ENCODE measurements at places on chromosomes 6 and 20. TPM values are rescaled to one million over a fixed set of nuclear protein-coding genes. Genes with fewer than 3 reads are reported as not detected.

TTPAL gene
- 11.8 TPM for total RNA-seq

DNA sequence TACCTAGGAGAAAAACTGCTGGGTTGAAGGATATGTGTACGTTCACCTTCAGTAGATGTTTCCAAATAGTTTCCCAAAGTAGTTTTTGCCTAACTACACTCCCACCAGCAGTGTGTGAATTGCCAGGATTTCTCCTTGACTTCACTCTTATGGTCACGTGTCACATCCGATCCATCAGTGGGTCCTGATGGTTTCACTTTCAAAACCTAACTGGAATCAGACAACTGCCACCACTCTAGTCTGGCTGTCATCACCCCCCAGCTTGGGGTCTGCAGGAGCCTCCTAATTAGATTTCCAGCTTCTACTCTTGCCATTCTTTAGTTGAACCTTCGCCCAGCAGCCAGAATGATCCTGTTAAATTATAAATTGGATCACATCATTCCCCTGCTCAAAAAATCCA lies 8.5 kb upstream of the SLC12A5 start:
- no peaks in the 10 kb centered on the region for H3K4me1 ChIP-seq
- DNase-seq = no peak

- H3K27ac ChIP-seq = no peak overlapping the region
- no peak for DNase-seq
- H3K4me1 ChIP-seq = peaks cover 2% of the 10 kb centered on the region
- no peak overlapping the region for H3K4me3 ChIP-seq
- no peaks in the 10 kb centered on the region for H3K27me3 ChIP-seq
Observed at GRCh38 chr6:71103130-71103529, 146.3 kb upstream of the B3GAT2 start.

- H3K4me1 ChIP-seq = no peaks in the 10 kb centered on the region
- H3K27ac ChIP-seq = no peak overlapping the region
- H3K36me3 ChIP-seq = no peaks in the 10 kb centered on the region
Observed at GRCh38 chr20:52985687-52986086, 13.5 kb downstream of the TSHZ2 start.

GRCh38 chr6:11911538-11911937 lies 100.6 kb upstream of the HIVEP1 start:
- no peaks in the 10 kb centered on the region for H3K27me3 ChIP-seq
- H3K4me1 ChIP-seq = no peaks in the 10 kb centered on the region
- no peak for DNase-seq
- no peak overlapping the region for H3K27ac ChIP-seq
- no peaks in the 10 kb centered on the region for H3K36me3 ChIP-seq

TRIM40 gene
- total RNA-seq = not detected

GRCh38 chr6:151422981-151423380 lies 28.9 kb downstream of the RMND1 start:
- H3K27me3 ChIP-seq = no peaks in the 10 kb centered on the region
- DNase-seq = no peak
- H3K4me1 ChIP-seq = no peaks in the 10 kb centered on the region
- H3K36me3 ChIP-seq = peaks cover 4% of the 10 kb centered on the region

DNA sequence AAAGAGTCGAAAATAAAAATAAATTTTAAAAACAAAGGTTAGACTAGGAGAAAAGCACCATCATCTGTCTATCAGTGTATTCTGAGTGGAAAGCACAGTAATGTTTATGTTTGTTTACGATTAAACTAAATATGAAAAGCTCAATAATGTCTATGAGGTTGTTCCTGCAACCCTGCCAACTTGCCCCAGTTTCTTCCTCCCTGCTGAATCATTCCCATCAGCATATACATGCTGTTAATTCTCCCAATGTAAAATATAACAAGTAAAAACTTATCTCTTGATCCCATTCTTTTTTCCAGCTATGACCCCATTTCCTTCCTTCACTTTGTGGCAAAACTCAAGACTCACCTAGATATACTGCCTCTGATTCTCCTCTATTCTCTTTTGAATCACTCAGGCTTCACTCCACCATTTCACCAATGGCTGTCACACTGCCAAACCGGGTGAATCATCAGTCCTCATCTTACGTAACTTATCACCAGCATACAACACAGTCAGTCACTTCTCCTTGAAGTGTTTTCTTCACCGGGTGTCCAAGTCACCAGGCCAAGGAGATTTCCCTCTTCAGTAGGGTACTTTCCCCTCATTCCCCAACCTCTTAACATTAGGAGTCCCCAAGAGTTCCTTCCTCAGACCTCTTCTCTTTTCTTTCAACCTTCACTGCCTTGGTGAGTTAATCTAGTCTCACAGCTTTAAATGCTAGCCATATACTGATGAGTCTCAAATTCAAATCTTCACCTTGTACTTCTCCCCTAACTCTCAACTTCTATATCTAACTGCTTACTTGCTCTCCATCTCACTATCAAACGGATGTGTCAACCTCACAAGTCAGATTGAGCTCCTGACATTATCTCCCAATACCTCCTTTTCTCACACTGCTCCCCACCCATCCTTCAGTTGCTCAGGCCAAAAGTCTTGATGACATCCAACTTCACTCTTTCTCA lies 6.2 kb downstream of the TMEM242 start:
- H3K4me1 ChIP-seq = no peaks in the 10 kb centered on the region
- no peaks in the 10 kb centered on the region for H3K27me3 ChIP-seq
- no peak overlapping the region for H3K4me3 ChIP-seq
- peak; percentile 88 for DNase-seq
- H3K27ac ChIP-seq = no peak overlapping the region

RSPO3 gene
- 12.5 TPM for total RNA-seq
